ENCODE measurements at places on chromosomes 7 and 10.

GRCh38 chr7:156432018-156432417 lies 208.6 kb upstream of the RNF32 start:
- DNase-seq: no peak

GRCh38 chr10:61857746-61858145 lies 43.8 kb upstream of the ARID5B start:
- no peak for DNase-seq

DNA sequence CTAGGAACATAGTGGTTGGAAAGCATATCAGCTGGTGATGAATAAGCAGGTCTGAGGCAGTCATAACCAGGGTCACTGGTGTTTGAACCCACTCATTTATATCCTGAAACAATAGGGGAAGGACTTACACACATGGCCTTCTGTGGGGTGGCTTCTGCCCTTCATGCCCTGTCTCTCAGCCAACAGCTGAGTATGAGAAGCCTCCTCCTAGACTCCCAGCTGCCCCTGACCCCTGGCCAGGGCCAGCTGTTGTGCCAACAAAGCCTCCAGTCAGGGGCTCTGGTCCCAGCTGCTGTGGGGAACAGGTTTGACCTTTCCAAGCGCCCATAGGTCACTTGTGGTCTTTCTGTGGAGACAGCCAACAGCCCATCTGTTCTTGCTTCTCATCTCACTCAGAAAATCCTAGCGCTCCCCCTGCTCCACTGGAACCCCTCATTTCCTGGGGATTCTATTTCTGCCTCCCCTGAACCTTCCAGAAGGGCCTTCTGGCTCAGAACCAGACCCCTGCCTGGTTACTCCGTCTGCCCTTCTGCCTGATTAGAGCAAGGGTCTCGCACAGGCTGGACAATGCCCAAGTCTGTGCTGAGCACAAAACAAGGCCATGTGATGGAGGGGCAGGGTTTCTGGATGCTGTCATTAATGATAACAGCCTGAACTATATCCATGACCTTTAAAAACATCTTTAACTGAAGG lies 9.7 kb upstream of the PURB start:
- no peak for DNase-seq

DNA sequence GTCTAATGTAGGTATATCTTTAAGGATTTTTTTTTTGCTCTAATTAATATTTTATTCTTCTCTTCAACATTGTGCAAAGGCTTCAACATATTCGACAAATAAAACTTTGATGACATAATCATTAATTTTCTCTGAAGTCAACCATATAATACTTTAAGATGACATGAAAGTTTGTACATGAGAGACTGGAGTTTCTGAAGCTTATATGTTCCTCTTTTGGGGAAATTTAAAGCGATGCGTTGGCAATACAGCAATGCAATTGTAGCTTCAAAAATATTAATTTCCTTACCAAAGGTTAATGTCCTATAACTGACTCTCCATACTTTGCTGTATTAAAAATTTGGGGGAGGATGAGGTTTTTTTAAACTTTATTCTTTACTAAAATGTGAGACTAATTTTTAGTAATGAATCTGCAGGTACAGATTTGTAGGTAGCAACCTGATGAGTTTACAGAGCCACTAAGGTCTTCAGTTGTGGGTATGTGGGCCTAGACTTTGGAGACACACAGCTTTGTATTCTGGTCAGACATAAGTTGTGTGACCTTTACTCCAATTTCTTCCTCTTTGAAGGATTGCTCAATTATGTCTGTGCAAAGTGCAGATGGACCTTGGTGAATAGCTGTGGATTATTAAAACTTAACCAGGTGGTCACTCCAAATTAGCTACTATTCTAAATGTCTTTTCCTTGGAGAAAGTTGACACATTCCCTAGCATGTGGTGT lies 18.0 kb upstream of the LIPA start:
- DNase-seq: no peak

Measured in SK-N-MC (cell line).